ENCODE measurements at places on chromosomes 12 and 14.

DNA sequence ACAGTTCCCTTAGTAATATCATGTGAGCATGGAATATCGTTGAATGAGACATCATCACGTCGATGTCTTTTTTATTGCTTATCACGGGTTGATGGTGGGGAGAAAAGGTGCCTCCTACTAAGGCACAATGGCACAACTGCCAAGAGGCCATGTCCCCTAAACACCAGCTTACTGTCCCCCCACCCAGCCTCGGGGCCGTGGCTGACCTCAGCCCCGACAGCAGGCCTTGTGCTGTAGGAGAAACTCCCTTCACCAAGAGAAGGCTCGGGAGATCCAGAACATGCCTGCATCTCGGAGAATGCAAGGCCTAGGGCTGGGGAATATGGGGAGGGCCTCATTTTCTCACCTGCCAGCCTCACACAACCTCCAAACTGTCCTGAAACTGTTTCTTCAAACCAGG lies 22.8 kb downstream of the ZFP36L1 start:
- no peak for DNase-seq

- no peak for DNase-seq
Measured at GRCh38 chr14:103022002-103022684, 35.2 kb downstream of the CDC42BPB start.

- no peak for DNase-seq
Measured at GRCh38 chr12:1929985-1930802, 11.7 kb upstream of the CACNA2D4 start.

DNA sequence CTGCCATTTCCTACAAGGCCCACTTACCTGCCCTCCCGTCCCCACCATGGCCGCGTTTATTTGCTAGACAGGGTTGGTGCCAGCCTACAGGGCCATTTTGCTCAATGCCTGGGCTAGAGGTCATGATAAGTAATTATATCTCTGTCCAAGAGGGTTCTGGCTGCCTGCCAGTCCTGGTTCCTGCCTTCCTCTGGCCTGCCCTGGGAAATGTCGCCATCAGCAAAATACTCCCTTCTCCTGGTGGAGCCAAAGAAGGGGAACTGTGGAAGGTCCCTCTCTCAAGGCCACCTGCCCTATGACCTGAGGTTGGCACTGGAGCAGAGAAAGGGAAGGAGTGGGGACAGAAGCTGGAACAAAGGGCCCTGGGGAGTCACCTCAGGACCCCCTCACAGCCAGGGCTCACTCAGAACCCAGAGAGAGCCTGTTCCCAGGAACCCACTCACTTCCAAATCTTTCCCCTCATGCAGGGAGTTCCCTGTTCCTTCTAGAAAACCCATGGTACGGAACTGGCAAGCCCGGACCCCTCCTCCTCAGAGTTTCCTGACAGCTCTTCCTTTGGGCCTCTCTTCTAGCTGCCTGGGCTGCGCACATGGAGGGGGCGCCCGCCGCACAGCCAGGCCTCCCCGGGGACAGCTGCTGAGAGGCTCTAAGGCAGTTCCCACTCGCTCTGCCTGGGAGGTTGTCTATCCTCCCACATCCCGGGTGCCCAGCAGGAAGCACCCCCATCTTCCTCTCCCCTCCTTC lies 280.5 kb downstream of the DPF3 start:
- DNase-seq: no peak

Measured in AG09319 (cell line).